ENCODE measurements at places on chromosomes 13 and 19. TPM values are rescaled to one million over a fixed set of nuclear protein-coding genes. Genes with fewer than 3 reads are reported as not detected.

Gene CEACAM20
- not detected for total RNA-seq

Gene SCGB2B2
- 1.4 TPM for total RNA-seq

GRCh38 chr13:92578358-92578757 is 648.2 kb upstream of the GPC6 start:
- DNase-seq, result no peak

DNA sequence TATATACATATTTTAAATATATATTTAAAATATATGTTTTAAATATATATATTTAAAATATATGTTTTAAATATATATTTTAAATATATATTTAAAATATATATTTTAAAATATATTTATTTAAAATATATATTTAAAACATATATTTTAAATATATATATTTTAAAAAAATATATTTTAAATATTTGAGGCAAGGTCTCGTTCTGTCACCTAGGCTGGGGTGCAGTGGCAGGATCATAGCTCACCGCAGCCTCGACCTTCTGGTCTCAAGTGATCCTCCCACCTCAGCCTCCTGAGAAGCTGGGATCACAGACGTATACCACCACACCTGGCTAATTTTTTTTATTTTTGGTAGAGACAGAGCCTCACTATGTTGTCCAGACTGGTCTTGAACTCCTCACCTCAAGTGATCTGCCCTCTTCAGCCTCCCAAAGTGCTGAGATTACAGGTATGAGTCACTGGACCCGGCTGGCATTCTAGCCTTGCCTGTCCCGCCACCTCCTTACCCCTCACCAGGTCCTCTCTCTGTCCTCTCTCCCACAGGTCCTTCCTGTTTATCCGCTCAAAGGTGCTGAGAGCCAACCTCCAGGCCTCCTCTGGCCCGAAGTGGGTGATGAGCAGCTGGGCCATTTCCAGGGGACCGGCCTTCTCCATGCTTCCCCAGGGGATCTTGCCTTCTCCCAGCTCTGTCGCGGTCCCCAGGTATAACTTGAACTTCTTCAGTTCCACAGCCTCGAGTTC is 564 bp downstream of the NLRP12 start:
- no peak for DNase-seq

DNA sequence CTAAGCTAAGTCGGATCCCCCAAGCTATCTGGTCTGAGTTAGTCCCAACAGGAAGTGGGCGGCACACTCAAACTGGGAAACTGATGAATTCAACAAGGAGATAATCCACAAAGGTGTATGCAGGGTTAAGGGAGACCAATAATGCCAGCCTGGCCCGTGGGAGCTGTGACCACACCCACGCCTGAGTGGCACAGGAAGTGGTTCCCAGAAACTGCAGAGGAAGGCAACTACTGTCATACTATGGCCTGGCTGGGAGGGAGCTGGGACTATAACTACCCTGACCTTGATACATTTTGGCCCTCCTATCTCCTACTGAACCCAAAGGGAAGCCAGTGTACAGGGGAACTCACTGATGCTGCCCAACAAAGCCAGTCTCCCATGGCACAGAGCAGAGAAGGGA is 85.5 kb upstream of the TDRD3 start:
- no peak for DNase-seq

- no peak for DNase-seq
Measured at GRCh38 chr13:111289251-111289650, 31.2 kb upstream of the TEX29 start.

DNA sequence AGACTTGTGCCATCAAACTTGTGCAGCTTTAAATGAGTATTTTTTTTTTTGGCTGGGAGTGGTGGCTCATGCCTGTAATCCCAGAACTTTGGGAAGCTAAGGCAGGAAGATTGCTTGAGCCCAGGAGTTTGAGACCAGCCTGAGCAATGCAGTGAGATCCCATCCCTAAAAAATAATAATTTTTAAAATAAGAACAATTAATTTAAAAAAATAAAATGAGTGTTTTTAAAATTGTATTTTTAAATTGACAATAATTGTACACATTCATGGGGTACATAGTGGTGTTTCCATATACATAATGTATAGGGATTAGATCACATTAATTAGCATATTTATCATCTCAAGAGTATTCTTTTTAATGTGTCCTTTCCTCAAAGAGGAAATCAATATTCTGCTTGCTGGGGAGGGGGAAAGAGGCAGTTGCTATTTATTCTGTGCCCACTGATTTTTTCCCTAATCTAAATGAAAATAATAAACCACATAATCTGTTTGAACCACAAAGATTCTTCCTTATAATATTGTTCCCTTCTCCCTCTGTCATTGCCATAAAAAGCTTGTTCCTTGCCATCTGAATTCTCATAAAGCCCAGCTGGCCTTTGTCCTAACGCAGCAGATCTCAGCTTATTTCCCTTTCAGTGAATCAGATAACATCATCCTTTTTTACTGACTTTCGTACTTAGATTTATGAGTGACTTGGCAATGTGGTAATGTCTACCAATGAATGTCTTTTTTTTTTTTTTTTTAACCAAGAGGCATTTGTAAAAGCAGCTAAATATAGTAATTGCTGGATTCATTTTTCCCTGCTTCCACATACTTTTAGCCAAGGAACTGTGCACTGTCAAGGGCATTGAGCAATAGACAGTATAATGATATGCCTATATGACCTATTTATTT is 81.8 kb upstream of the RUBCNL start:
- DNase-seq, result no peak

DNA sequence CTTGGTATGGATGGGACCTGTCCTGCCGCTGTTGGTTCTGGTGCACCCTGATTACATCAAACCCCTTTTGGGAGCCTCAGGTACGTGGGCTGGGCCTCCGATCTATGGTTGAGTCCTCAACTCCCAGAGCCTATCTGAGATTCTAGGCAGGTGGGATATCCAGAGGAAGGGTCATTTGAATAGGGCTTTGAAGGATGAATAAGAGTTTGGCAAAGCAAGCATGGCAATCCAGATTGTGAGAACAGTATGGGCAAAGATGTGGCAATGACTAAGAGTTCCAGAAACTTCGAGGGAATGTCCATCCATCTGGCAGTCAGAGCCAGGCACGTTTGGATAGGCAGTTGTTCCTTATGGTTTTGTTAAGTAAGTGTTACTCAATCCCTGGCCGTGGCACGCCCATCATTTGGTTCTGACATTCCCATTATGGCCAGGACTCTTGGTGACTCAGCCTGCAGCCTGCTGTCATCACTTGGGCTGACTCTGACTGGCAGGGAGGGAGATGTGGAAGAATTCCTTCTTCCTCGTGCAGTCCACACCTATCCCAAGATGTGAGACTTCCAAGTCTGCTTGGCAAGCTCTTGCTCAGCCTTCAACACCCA is 21.5 kb downstream of the CYP4F22 start:
- no peak for DNase-seq

DNA sequence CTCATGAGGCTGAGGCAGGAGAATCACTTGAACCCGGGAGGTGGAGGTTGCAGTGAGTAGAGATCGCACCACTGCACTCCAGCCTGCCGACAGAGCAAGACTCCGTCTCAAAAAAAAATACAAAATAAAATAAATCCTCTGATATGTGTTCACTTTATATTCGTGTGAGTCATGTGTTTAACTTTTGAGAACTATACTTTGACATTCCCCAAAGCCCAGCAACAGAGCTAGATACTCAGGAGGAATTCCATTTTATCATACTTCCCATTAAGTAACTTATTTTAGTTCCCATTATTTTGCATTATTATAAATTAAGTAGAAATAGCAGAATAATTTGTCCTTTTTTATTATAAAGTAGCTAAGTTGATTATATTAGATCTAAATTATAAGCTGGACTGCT is 3.3 kb upstream of the CHAMP1 start:
- no peak for DNase-seq

DNA sequence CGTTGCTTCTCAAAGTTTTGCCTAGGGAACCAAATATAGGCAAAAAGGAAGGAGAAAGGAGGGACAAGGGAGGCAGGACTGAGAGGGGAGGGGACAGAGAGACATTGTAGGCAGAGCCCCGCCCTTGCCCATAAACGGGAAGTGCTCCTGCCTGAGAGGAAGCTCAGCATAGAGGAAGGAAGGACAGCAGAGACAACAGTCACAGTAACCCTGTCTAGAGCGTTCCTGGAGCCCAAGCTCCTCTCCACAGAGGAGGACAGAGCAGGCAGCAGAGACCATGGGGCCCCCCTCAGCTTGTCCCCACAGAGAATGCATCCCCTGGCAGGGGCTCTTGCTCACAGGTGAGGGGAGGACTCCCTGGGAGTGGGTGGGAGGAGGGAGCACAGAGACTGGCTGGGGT is at the start of gene CEACAM21:
TSS of gene CEACAM21 (plus strand) at position 169 of the 400 bp plus-strand sequence. CDS start at position 278, 109 bp downstream.
- DNase-seq, result peak; percentile 52

- peak; percentile 39 for DNase-seq
Measured at GRCh38 chr13:98570929-98571372, 6.0 kb downstream of the STK24 start.

DNA sequence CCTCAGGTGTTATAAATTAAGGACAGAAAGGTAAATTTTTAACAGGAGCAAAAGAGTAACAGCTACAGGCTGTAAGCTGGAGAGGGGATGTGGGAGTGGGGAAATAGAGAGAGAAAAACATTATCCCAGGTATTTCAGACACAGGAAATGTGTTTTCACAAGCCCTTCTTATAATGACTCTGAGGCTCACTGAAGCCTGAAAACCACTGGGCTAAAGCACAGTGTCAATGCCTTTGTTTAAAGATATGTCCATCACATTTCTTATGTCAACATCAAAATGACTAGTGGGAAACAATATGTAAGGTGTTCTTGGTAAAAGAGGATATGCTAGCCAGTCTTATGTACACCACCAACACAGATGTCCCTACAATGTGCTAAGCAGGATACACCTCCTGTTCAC is 365.9 kb downstream of the FGF14 start:
- no peak for DNase-seq

Gene NCR1
- not detected for total RNA-seq

- no peak for DNase-seq
Measured at GRCh38 chr13:84127597-84128128, 245.4 kb upstream of the SLITRK1 start.
